Endodermal cell (in vitro differentiated cells): ENCODE measurements at places on chromosomes 3 and 15. TPM values are rescaled to one million over a fixed set of nuclear protein-coding genes. Genes with fewer than 3 reads are reported as not detected.

DNA sequence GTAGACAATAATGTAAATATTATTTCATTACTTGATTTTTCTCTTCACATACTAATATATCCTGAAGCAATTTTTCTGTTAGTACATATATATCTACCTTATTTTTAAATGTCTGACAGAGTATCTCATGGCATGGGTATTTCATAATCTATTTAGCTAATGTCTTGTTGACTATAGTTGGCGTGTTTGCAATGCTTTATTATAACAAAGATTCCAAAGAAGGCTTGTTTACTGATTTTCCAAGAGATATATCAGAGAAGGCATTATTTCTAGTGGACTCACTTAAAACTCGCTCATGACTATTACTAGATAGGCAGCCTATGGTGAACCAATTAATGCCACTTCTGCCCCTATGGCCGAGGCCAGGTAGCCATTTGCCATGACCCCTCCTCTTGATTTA, 152.4 kb upstream of the RORA start:
- no peak for DNase-seq

Gene ACAP2
- total RNA-seq: 57.3 and 61.9 TPM in 2 replicates

DNA sequence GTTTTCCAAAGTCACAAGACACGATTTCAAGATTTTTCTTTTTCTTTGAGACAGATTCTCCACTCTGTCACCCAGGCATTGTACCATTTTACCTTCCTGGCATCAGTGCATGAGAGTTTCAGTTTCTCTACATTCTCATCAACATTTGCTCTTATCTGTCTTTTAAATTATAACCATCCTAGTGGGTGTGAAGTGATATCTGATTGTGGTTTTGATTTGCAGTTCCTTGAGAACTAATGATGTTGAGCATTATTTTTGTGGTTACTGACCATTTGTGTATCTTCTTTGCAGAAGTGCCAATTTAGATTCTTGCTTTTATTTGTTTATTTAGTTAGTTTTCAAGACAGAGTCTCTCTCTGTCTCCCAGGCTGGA, 41.2 kb downstream of the ADIPOQ start:
- no peak for DNase-seq

- DNase-seq: no peak
Observed at GRCh38 chr3:93969997-93970396, 3.7 kb downstream of the PROS1 start.

GRCh38 chr3:192901435-192901834, 16.2 kb downstream of the MB21D2 start:
- no peak for DNase-seq
